ENCODE measurements at places on chromosomes 6 and 20.

DNA sequence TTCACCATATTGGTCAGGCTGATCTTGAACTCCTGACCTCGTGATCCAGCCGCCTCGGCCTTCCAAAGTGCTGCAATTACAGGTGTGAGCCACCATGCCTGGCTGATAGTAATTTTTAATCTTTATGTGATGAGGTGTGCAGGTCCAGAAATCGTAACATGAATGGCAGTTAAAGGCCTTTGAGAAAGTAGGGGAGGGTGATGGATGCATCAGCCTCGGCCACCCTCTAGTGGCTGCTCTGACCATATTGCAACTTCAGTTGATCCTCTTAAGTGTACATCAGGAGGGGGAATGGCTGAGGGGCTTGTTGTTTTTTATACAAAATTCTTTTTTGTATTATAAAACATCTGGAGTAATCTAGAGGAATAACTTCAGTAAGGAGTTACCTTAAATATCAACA is 193.0 kb downstream of the ZFAND3 start:
- no peak for DNase-seq

DNA sequence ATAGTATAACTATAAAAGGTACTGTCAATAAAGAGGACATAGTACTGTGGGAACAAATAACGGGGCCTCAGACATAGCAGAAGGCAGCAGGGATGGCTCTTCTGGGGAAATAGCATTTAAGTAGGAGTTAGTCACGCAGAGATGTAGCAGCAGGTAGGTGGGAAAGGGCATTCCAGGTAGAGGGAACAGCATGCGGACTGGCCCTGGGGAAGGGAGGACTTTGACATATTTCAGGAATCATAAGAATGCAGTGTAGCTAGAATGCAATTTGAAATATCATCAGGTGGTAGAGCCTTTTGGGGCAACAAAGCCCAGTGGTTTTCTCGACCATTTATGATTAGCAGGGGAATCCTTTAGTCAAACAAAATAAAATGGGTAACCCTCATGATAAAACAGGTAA is 191.1 kb downstream of the SLC24A3 start:
- no peak for DNase-seq

DNA sequence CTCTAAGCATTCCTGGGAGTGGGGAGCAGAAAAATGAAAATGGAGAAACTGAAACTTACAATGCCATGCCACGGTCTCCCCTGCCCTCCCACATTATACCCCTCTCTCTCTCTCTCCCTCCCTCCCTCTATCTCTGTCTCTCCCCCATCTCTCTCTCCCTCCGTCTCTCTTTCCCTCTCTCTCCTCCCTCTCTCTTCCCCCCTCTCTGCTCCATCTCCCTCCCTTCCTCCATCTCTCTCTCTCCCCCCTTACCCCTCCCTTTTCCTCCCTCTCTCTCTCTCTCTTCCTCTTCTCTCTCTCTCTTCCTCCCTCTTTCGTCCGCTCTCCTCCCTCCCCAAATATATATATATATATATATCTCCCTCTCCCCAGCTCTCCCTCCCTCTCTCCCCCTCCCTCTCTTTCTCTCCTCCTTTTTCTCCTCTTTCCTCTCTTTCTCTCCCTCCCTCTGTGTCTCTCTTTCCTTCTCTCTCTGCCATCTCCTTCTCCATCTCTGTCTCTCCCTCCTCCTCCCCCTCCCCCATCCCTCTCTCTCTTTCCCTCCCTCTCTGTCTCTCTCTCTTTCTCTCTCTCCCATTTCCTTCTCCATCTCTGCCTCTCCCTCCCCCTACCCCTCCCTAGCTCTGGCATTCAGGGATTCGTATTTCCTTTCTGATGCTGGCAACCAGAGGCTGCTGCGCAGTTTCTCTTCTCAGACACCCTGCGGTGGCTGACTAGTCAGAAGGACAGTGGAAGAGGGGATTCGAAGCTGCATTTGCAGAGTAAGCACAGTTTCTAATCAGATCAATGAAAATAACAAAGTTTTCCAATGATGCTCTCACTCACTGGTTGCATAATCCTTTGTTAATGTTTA is 13.9 kb upstream of the VAPB start:
- no peak for DNase-seq

GRCh38 chr6:160077526-160077925 is 44.1 kb upstream of the SLC22A1 start:
- DNase-seq = no peak

- no peak for DNase-seq
Measured at GRCh38 chr6:44820321-44820720, 432.8 kb downstream of the CDC5L start.

DNA sequence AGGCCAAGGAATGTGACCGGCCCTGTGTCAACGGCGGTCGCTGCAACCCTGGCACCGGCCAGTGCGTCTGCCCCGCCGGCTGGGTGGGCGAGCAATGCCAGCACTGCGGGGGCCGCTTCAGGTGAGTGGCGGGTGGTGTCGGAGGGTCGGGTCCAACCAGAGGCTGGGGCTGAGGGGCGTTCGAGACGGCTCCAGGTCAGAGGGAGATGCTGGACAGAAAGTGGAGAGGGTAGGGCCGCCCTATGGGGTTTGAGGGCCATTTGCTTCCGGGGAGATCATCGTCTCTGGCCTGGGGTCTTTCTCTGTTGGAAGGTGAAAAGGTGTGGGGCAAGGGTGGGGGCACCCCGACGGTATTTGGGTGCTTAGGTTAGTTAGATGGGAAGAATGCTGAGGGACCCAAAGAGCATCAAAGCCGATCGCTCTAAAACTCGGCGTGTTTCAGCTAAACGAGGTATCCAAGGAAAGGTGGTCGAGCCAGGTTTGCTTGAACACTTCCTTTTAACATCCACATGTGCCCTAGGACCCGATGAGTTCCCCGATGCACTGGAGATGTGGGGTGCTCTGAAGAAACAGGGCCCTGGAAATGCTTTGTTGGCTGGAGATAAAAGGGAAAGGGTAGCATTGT is 691 bp downstream of the ATRN start:
- peak; percentile 48 for DNase-seq

DNA sequence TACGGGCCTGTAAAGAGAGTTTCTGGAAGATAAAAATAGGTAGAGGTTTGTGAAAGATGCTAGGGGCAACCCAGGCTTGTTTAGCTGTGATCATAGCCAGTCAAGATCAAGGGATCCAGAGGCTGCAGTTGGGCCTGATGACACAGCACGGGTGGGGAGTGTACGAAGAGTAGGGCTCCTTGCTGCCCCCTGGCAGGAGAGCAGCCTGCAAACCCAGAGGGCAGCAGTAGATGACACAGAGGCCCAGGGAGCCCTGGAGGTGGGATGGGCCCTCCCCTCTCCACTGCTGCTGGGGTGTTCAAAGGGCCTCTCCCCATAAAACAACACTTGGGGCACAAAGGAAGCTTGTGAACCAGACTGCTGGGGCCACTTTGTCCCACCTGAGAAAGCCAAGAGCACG is 47.2 kb downstream of the VEGFA start:
- DNase-seq = no peak

DNA sequence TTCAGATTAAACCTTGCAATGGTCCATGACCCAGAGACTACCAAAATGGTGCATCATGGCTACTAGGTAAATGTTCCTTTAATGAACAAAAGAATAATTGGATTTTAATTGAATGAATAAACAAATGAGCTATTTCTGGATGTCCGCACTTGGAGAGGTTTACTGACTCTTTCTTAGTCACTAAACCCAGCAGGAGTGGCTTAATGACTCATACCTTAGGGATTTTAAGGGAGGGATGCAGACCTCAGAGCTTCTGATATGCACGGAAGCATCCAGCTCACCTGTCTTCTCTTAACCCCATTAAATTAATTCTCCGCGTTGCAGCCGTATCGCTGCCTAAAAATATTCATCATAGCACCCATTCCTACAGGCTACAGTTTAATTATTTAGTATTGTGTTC is 970.0 kb upstream of the SLC35B3 start:
- DNase-seq = no peak

DNA sequence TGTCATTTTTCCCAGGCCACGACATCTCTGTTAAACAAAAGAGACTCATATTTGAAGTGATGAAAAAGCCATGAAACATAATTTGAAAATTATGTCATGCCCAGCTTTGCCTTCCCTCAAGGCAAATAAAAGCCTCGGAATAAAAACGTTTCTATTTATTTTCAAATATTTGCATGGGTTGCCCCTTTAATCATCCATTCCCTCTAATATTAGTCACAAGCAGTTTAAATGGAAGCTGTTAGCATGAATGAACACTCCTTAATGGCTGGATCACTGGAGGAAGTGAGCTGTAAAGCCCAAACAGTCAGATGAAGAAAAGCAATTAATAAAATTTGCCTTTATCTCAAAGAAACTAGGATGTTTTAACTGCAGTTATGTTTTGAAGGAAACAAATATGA is 69.3 kb upstream of the STMND1 start:
- peak; percentile 16 for DNase-seq

DNA sequence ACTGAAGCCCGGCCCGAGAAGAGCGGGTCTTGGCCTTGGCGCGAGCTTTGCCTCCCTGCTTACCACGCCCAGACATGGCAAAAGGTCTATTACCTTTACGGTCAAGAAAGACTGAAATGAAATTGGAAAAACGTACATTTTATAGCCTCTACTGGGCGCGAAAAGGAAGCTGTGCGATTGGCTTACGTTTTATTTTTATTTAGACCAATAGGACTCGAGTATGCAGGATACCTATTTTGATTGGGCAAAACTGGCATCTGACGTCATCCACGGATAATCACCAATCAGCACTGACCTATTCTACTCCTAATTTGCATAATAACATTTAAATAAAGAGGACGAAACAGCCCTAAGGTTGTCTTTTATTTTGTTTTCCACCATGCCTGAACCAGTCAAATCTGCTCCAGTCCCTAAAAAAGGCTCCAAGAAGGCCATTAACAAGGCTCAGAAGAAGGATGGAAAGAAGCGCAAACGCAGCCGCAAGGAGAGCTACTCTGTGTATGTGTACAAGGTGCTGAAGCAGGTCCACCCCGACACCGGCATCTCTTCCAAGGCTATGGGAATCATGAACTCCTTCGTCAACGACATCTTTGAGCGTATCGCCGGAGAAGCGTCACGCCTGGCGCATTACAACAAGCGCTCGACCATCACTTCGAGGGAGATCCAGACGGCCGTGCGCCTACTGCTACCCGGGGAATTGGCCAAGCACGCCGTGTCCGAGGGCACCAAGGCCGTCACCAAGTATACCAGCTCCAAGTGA is 97.4 kb downstream of the OR2B2 start:
- DNase-seq = no peak

GRCh38 chr20:54107600-54108325 is 37.4 kb upstream of the BCAS1 start:
- DNase-seq = no peak

GRCh38 chr6:49668083-49668511 is 31.5 kb upstream of the RHAG start:
- peak; percentile 6 for DNase-seq

DNA sequence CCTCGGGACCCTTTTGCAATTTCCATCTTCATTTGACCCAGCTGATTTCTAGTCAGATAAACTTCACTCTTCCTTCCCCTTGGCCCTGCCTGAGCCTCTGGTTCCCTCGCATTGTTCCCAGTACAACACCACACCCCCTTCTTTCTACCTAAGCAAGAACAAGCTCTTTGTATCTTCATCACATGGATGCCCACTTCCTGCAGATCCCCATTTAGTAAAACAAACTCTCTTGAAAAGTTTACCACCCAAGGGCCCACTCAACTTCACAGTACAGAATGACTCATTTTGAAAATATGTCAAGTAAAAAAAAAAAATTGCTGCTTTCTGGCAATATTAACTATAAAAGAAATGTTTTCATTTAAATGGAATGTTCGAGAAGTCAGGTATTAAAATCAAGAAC is 5.2 kb downstream of the FAXC start:
- DNase-seq = no peak

DNA sequence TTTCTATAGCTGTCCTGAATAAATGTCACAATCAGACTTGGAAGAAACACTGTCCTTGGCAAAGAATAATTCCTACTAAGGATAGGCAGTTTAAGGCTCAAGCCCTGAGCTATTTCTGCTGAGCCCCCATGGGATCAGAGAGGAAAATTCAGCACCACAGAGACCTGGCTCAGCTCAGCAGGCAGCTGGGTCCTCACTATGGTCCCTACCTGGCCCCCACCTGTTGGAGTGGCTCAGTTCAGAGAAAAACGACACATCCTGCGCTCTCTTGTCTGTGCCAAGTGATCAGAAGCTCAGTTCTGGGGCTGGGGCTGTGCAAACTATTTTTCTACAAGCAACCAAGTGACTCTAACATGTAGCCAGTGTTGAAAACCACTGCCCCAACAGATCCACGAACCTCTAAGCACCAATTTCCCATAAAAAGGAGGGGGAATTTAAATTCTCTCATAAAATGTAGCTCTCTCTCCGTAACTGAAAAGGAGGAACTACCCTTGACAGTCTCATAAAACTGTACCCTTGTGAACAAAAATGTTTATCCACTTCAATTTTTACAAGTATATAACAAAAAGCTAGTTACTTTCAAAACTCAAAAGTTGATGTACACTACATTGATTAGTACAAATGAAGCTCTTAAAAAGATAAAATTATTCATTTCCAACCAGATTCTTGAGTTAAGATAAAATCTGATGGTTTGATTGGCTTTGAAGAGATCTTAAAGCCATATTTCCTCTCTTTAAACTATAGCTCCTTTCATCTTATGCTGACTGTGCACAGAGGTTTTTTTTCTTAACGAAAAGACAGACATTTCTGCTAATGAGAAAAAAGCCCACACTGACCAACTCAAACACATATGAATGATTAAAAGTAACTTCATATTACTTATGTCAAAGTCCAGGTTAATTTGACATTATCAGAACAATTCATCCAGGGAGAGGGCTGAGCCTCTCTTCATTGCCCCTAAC is 52.0 kb downstream of the KIF13A start:
- no peak for DNase-seq

- no peak for DNase-seq
Measured at GRCh38 chr6:8182902-8183665, 80.7 kb upstream of the EEF1E1 start.
